ENCODE measurements at places on chromosomes 5 and 9. TPM values are rescaled to one million over a fixed set of nuclear protein-coding genes. Genes with fewer than 3 reads are reported as not detected.

The PKN3 gene
- total RNA-seq, result 4.2 TPM

The ADAMTS12 gene
- total RNA-seq, result 24.9 TPM

The LCN15 gene
- not detected for total RNA-seq

The CTNND2 gene
- total RNA-seq, result 1.3 TPM

The GABRA6 gene
- total RNA-seq, result not detected

The STPG3 gene
- total RNA-seq, result not detected

The CDKN2B gene
- total RNA-seq, result 39.3 TPM

The FYB1 gene
- total RNA-seq, result 21.4 TPM

The PDCD1LG2 gene
- 3.5 TPM for total RNA-seq

The IGFBPL1 gene
- total RNA-seq, result not detected

The FAM151B gene
- 3.8 TPM for total RNA-seq

The CD180 gene
- total RNA-seq, result 2.9 TPM

The RNF224 gene
- total RNA-seq, result not detected

The NME5 gene
- 2.3 TPM for total RNA-seq

The IL31RA gene
- not detected for total RNA-seq

The MYMK gene
- total RNA-seq, result not detected

The C5orf52 gene
- total RNA-seq, result not detected

The CDH9 gene
- not detected for total RNA-seq

The HMMR gene
- total RNA-seq, result not detected

The ABCA1 gene
- 188 TPM for total RNA-seq

The WNT8A gene
- total RNA-seq, result not detected

The FBP2 gene
- not detected for total RNA-seq

The CARTPT gene
- not detected for total RNA-seq

The ARRDC3 gene
- total RNA-seq, result 61.7 TPM

The SLC35D2 gene
- 18.4 TPM for total RNA-seq

The SPATA31C2 gene
- total RNA-seq, result not detected

The AMBP gene
- total RNA-seq, result not detected

The MAST4 gene
- total RNA-seq, result 57.2 TPM

The SPTLC1 gene
- 92.0 TPM for total RNA-seq

The PCDHGA3 gene
- total RNA-seq, result 6.3 TPM

The TEK gene
- total RNA-seq, result 65.6 TPM

The GFI1B gene
- total RNA-seq, result not detected

The SPATA31A1 gene
- total RNA-seq, result not detected

The NTRK2 gene
- 16.1 TPM for total RNA-seq

The IFNB1 gene
- not detected for total RNA-seq

Data from omental fat pad (tissue), 4 donors.